ENCODE measurements at places on chromosomes 6 and 20.

GRCh38 chr20:54549658-54550326, 74.4 kb downstream of the DOK5 start:
- peak; percentile 27 for DNase-seq

DNA sequence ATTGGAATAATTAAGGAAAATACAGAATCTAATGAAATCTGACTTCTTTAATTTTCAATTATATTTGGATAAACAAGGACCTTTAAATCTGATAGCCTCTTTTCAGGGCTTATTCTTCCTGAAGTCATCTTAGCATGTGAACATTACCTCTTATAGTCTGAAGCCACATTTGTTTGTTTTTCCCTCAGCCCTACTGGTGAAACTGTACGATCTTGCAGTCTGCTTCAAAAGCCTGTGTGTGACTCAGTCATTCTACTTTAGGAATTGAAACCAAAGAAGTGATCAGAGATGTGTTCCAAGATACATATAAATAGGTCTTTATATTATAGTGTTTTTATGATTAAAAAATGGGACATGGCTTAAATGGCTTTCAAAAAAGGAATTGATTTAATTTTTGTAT, 67.5 kb downstream of the MACROD2 start:
- no peak for DNase-seq

DNA sequence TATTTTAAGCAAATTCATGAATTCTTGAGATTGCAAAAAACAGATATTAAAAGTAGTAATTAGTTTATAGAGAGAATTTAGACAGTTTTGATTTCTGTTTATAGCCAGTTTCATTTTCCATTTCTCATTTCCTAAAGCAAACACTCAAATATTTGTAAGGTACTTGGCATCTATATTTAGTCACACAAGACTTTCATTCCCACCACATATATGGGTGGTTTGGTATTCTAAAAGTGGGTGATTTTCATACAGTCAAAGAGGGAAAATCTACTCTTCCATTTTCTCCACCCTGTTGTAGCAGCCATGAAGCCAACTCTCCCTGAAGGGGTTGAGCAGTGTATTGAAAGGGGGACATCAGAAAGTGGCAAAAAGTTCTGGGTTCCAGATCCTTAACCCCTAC, 181.1 kb upstream of the SUPT3H start:
- DNase-seq: no peak

- DNase-seq: no peak
These were observed 550.5 kb upstream of the MARCKS start for GRCh38 chr6:113306552-113307145.

- no peak for DNase-seq
These were observed 12.0 kb downstream of the STMN3 start for GRCh38 chr20:63641146-63641791.

DNA sequence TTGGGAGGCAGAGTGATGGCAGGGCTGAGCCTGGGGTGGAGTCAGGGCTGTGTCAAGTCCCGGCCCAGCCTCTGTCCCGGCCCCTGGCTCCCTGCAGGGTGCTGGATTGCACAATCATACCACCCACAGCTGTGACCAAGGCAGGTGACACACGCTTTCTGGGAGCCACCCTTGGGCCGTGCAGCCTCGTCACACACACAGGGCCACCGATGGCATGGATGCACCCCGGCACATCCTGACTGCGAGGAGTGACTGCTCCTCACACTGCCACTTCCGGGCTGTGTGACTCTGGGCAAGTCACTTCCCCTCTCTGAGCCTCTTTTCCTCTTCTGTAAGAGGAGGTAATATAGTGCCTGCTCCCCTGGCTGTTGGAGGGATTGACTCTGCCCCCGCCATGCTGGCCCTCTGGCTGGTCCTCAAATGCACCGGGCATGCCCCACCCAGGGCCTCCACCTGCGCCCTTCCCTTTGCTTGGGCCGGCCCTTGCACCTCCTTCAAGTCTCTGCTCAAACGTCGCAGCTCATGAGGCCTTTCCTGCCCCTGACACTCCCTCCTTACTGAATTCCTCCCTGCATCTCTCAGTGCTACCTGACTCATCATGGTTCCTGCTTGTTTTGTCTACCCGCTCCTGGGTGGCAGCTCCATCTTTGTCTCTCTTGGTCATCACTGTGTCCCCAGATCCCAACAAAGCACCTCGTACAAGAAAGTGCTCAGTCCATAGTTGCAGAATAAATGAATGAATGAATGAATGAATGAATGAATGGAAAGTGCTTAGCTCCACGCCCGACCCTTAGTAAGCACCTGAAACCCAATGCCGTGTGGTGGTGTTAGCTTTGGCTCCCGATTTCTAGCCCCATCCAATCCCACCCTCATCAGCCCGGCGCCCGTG, 93.5 kb downstream of the CEBPB start:
- no peak for DNase-seq
